ENCODE measurements at places on chromosomes 2 and 18.

DNA sequence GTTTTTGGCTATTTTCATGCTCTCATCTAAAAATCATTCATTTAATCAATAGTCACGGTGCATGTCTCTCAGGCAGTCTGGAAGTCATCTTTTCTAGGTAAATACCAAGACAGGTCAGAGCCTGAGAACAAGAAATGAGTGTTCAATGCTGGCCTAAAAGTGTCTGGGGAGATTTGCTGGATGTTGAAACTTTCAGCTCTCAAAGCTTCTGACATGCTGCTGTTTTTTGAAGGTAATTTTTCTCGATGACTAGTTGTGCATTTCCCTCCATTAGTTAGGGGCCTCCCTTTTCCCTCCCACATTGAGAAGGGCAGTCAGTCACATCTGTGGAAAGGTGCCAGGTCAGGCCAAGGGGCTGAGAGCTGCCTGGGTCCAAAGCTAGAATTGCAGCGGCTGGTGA lies 115.6 kb downstream of the LPIN1 start:
- DNase-seq, result no peak

DNA sequence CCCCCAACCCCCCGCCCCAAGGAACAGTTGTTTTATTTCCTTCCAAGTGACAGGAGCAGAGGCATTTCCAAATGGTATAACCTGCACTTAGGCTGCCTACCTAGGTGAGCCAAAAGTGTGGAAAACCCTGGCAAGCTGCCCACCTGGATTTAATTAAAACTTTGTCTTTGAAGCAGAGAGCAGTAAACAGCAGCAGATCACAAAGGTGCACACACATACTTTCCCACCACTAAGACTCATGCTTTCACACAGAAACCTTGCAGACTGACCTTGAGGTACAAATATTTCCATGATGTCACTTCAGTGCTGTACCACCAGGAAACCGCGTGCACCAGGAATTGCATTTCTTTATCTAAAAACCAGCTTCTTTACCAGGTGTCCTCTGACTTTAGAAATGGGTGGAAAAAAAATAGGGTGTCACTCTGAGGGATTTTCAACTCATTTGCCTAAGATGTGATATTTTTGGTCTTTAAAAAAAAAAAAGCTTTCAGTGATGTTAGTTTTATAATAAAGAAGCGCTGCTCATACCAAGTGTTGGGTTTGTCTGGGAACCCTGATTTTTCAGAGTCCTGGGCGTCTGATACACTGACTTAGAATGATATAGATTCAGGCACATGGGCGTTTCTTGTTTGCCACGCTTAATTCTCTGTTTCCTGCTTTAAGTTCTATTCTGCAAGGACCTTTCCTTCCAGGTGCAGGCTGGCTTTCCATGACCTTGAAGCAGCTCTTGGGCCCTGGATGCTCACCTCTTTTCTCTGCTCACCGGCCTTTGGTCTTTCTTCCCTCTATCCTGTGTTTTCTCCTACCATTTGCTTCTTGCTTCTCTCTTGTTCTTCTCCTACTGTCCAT lies 70.7 kb upstream of the BCL2L11 start:
- DNase-seq, result no peak

- no peak for DNase-seq
Observed at GRCh38 chr2:72800492-72800891, 25.3 kb downstream of the EXOC6B start.

- DNase-seq, result no peak
Observed at GRCh38 chr2:10238396-10238795, 64.3 kb upstream of the HPCAL1 start.

- no peak for DNase-seq
Observed at GRCh38 chr2:175152242-175152641, 15.8 kb downstream of the ATF2 start.

DNA sequence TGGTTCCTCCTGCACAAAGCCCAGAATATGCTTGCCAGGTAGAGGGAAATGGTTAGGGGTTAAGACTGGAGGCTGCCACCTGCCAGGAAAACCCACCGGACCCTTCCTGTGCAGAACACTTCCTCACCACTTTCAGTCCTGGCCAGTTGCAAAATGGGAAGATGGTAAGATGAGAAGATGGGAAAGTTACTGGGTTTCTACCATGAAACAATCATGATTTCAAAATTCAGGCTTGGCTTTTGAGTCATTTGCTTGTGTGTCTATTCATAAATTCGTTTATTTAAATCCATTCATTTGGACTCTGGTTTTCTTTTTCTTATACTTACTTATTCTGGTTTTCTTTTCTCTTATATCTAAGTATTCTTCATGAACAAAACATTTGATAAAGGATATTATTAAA lies 7.2 kb downstream of the BMP10 start:
- DNase-seq, result no peak

DNA sequence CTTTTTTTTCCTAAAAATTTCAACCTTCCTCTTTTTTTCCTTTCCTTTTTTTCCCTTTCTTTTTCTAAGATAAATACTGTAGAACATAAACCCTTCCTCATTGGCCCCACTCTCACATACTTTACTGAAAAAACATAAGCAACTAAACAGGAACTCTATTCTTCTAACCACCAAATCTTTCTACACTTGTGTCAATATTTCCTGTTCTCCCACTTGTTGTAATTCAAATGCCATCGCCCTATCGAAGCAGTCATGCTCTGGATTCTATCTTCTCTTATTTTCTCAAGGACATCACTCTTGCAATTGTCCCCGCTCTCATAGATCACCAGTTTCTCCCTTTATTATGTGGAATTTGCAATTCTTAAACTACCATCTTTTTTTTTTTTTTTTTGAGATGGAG lies 20.2 kb upstream of the SSB start:
- no peak for DNase-seq

DNA sequence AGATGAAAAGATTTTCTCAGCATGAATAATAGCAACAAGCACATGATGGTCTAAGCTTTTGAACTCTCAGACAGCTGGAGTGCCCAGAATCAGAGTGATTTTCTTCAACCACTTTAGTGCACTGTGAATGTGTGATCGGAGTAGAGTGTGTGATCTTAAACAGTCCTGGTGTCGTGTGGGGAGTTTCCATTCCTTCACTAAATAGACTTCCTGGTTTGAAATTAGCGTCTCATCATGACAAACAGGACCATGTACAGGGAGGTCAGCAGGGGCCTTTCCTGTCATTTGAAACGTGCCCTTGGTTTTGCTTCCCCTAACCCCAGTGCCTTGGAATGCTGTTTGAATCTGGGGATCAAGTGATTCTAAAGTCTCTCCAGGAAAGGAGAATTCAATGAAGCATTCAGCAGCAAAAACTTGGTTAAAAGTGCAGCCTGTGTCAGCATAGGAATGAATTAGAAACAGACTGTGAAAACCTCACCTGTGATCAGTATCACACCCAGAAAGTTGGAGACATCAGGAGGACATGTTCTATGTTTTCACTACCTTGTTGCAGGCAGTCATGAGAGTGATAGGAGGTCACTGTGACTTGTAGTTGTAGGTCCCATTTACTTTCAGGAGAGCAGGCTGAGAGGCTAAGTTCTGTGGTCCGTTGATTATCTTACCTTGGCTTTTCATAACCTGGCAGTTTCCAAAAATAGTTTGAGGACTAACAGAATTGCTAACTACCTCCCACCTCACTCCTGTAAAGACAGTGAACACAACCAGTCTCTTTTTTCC lies 400.3 kb downstream of the MTX2 start:
- DNase-seq, result no peak

GRCh38 chr2:24579053-24579803 lies 88.2 kb downstream of the NCOA1 start:
- no peak for DNase-seq

DNA sequence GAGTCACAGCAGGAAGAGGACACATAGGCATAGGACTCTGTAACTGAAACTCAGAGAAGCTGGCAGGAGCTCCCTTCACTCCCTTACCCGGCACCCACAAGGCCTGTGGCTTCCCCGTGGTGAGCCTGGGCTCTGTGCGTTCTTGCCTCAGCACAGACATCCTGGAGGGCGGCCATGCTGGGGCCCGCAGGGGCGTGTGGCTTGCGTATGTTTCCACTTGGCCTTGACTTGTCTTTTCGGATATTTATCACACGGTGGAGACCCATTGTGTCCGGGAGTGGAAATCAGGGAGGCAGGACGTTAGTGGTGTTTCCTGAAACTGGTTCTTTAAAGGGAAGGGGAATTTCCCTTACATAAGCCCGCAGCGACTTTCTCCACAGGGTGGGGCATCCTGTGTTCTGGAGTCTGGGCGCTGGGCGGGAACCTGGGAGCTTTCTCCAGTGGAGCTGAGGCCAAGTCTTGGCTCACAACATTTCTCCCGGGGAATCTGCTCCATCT lies 49.9 kb upstream of the EML6 start:
- DNase-seq, result no peak

GRCh38 chr18:28267878-28268625 lies 91.1 kb upstream of the CDH2 start:
- no peak for DNase-seq

DNA sequence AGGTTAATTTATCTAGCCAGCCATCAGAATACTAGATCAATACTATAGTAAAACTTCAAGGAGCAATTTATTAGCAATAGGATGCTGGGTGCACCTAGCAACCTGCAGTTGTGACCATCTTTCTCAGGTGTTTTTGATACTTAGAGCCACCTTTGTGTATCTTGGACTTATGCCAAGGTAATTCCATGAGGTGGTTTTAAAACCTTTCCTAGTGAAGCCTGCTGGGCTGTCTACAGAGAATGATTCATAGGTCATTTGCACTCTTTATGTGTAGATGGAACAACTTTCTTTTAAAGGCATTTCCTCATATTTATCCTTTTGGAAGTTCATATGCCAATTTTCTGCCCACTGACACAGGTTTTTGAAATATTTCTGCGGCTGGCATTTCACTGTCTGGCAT lies 1030.1 kb upstream of the POU3F3 start:
- no peak for DNase-seq

DNA sequence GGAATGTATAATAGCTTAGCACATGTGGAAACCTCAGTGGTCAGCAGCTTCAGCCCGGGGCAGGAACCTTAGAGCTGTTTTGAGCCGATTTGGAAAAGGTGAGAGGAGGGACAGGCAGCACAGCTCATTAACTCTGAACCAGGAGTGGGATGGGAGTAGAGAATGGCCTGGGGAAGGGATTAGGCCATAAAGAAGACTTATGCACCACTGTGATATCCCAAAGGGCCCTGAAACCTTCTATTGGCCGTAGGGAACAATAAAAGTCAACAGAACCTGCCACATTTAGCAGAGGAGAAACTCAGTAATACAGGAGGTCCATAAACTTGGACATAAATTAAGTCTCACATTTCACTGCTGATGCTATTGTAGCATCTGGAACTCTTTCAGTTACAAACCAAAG lies 124.2 kb upstream of the REV1 start:
- DNase-seq, result no peak

DNA sequence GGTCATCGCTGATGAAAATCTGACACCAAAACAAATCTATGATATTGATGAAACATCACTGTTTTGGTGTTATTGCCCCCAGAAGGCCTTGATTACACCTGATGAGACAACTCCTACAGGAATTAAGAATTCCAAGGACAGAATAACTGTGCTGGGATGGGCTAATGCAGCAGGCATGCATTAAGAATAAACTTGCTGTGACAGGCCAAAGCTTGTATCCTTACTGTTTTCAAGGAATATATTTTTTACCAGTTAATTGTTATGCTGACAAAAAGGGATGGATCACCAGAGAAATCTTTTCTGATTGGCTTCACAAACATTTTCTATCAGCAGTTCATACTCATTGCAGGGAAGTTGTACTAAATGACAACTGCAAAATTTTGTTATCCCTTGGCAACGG lies 278.2 kb downstream of the IKZF2 start:
- DNase-seq, result no peak

- DNase-seq, result no peak
Observed at GRCh38 chr2:234388591-234388990, 108.3 kb downstream of the ARL4C start.

- peak; percentile 83 for DNase-seq
Observed at GRCh38 chr2:85551698-85552678, 9.3 kb downstream of the GGCX start.

DNA sequence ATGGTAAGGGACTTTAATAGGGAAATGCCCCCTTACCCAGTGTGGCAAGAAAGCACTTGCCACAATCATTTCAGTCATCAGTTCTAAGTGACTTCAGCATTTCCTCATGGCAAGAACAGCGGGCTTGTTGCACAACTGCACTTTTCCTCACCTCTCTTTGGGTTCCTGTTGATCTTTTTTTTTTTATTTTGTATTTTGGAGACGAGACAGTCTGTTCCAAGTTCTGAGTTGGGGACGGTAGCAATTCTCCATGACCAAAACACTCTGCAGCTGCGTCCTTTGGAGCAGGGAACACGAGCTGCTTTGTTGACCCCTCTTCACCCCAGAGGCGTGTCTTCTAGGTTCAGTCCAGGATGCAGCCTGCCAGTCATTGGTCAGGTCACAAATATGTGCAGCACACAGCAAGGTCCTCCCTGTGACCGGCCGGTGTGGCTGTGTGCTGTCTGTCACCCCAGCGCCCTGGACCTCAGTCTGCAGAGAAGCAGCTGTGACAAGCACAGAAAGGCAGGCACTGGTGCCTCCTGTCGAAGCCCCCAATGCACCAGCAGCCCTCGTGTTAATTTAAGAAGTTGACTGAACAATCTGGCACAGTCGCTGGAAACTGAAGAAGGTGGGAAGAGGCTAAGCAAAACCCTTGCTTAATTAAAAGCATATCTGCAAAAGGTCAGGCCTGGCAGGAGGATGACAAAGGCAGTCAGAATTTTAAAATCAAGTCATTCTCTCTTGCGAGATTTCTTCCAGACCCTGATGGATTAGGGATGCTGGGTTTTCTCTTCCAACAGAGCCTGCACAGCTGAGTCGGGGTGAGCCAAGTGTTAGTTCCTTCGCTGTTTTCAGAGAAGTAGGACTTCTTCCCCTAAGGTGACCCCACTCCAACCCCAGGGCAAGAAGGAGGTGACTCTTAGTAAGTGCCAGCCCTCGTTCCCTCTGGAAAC lies 96.7 kb upstream of the COPS8 start:
- no peak for DNase-seq

- no peak for DNase-seq
Observed at GRCh38 chr18:68548904-68549870, 165.7 kb downstream of the TMX3 start.

- no peak for DNase-seq
Observed at GRCh38 chr2:64267699-64268098, 123.5 kb upstream of the PELI1 start.

DNA sequence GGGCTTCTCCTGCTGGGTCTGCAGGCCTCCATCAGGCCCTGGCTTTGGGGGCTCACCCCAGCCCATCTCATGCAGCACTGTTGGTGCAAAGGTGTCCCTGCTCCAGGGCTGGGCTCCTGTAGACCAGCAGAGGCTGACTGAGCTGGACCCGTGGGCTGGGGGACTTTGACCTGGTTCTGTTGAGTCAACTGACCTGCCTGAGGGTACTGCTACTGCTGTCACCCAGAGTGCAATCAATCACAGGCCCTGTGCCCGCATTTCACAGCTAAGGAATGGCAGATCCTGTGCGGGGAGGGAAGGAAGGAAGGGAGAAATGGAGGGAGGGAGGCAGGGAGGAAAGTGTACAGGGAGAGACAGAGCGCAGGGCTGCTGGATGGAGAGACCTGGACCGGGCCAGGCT lies 136.8 kb downstream of the TPO start:
- DNase-seq, result no peak

DNA sequence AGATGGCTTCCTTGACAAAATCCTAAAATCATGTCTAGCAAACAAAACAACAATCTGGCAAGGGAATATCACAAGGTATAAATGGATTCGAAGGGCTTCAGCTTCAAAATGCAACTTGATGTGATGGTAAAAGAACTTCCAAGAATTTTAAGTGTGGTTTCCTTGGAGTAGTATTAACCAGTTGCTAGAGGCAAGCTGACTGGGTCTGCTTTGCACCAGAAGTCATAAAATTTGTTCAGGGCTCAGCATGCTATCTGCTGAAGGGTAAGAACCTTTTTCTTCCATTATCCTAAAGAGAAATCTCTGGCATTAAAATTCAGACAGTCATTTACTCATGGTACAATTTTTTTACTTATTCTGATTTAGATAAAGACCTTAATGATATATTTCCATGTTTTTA lies 516.7 kb downstream of the TXNL1 start:
- DNase-seq, result no peak

All from midbrain (tissue), 1 donor.